ENCODE measurements at places on chromosomes 5 and 9.

- DNase-seq = no peak
Observed at GRCh38 chr9:127346584-127346983, 50.4 kb upstream of the SLC2A8 start.

- DNase-seq = no peak
Observed at GRCh38 chr9:131622523-131622922, 77.2 kb downstream of the PRRT1B start.

DNA sequence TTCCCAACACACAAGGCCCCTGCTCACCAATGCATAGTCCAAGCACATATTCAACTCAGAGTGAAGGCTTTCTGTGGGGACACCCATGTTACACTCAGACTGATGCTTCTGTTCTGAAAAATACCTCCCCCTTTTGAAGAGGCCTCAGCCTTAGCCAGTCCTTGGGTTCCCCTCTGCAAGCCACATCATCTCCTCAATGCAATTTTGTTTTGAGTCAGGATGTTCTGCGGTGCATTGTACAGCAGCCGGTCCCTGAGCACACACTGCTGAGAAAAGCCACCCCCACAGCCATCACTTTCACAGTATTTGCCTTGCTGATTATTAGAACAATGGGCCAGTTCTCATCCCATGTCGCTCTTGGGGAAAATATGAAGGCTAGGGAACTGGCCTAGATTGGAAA is 241.2 kb downstream of the FAM114A2 start:
- DNase-seq = no peak

- no peak for DNase-seq
Observed at GRCh38 chr9:73152953-73153352, 1.3 kb downstream of the ANXA1 start.

- DNase-seq = peak; percentile 8
Observed at GRCh38 chr9:706606-707459, 134.7 kb upstream of the DMRT1 start.

GRCh38 chr9:3124001-3124400 is 280.1 kb upstream of the PUM3 start:
- DNase-seq = no peak

DNA sequence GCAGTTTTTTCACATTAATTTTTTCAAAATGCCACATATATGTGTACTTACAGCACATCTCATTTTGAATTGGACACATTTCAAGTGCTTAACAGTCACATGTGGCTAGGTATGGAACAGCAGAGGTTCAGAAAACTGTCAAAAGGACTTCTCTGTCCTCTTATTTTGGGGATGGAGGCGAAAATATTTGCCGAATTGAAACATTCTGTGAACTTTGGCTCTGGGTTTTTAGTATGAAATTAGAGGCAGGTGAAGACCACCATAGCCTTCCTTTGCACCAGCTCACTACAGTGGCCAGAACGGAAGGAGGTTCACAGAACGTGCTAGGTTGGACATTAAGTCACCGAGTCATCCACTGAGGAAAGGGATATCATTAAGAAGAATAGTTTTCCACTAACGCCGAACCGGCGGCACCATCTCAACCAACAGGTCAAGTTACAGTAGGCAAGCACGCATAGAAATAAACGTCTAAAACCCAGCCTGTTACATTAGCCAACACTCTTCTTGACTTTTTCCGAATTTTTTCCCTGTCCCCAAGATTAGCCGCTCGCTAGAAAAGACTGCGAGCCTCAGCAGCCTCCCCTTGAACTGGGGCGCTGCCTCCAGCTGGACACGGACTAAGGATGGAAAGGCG is 1.8 kb upstream of the TLE4 start:
- DNase-seq = no peak

DNA sequence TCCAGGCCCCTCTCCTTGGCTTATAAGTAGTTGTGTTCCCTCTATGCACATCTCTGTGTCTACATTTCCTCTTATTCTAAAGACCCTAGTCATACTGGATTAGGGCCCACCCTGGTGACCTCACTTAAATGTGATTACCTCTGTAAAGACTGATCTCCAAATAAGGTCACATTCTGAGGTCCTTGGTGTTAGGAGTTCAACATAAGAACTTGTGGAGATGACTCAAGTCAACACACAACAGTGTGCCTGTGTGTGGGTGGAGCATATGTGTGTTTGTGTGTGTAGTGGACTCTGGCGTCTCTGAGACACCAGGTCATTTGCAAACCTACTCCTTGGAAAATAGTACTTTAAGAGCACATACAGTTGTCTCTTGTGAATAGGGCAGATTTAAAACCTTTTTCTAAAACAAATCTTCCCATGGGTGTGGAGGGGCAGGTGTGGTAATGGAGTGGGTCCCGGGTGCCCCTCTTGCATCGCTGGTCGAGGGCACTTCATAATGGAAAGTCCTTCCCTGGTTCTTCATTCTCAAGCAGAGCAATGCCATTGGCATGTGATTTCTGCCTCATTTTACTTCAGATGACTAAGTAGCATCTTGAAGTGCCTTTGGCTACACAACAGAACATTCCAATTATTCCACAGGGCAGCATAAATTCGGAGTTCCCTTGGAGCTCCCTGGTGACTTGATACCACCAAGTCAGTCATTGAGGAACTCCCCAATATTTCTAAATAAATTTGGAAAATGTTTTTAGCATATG is 84.4 kb downstream of the C9orf152 start:
- no peak for DNase-seq

- no peak for DNase-seq
Observed at GRCh38 chr9:72362118-72362531, 2.9 kb downstream of the ZFAND5 start.

- DNase-seq = no peak
Observed at GRCh38 chr9:8705861-8706260, 906.3 kb upstream of the DMAC1 start.

DNA sequence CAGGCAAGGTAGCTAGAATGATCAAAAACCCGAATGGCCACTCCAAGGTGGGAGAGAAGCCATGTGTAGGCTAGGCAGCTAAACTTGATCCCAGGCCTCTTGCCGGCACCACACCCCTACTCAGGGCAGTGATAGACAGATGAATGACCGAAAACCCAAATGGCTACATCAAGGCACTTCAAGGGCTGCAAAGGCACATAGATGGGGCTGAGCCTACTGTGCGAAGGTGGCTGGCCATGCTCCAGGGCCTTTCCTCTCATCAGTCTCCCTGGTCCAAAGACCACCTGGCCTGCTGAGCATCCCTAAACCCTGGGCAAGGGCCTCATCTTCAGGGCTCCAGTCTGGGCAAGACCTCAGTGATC is 3.7 kb upstream of the TIFAB start:
- DNase-seq = no peak

DNA sequence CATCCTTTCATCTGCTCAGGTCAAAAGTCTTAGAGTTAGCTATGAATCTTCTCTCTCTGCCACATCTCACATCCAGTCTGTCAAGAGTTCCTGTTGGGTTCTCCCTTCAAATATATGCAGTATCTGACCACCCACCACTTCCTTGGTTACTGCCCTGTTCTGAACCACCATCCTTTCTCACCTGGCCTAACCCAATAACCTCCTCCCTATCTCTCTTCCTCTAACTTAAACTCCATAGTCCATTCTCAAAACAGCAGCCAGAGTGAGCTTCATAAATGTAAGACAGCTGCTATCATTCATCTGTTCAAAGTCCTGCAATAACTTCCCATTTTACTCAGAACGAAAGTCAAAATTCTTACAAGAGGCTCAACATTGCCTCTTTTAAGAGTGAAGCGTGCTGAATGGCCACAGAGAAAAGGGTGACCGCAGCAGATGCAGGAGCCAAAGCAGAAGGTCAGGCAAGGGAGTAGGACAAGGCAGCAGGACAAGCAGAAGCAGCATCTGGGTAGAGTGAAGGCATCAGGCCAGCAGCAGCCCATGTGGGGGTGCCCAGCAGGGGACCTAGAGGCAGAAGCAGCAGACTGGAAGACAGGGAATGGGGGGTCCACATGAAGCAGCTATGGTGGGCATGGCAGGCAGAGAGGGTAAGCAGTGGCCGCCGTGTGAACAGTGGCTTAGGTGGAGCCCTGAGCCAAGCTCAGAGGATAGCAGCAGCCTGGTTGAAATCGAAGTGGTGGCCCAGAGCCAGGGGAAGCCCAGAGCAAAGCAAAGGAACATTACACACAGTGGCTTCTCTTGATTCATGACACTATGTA is 39.3 kb upstream of the CDC42SE2 start:
- no peak for DNase-seq

GRCh38 chr9:131505012-131505411 is 2.3 kb downstream of the POMT1 start:
- no peak for DNase-seq

DNA sequence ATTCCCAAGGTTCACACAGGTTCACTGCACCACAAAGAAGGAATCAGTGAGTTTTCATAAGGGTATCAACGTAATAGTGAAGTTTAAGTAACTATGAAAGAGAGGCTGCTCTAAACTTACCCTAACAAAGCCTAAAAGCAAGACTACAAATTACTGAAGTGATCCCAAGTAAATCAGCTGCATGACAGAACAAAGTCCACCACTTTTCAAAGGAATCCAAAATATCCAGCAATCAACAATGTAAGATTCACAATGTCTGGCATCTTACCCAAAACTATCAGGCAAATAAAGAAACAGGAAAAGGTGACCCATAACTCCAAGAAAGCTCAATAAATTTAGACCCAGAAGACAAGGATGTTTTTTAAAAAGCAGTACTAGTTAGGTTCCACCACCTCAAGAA is 70.1 kb downstream of the GNAQ start:
- no peak for DNase-seq
